ENCODE measurements at places on chromosomes 4 and X.

- DNase-seq, result no peak
These were observed 123.5 kb upstream of the FAT4 start for GRCh38 chr4:125191232-125191631.

DNA sequence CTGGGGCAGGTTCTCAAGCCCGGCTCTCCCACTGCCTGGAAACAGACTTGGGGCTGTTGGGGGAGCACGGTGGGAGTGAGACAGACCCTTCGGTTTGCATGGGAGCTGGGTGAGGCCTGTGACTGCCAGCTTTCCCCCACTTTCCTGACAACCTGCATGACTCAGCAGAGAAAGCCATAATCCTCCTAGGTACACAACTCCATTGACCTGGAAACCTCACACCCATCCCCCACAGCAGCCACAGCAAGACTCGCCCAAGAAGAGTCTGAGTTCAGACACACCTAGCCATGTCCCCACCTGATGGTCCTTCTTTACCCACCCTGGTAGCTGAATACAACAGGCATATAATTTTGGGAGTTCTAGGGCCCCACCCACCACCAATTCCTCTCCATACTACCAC is 57.6 kb upstream of the UBQLN2 start:
- DNase-seq, result no peak

DNA sequence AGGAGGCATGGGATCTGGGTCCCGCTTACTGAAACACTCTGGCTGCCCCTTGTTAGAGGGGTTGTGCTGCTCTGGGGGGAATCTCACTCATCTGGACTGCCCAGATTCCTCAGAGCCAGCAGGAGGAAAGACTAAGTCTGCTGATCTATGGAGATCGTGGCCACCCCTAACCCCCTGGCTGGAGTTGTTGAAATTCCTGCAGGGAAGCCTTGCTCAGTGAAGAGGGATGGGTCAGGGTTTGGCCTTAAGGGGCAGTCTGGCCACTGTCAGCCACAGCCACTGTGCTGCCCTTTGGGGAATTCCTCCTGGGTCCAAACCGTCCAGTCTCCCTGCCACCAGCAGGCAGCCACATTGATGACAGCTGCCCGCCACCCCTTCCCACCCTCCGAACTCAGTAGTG is 362.0 kb upstream of the AMOT start:
- DNase-seq, result no peak

DNA sequence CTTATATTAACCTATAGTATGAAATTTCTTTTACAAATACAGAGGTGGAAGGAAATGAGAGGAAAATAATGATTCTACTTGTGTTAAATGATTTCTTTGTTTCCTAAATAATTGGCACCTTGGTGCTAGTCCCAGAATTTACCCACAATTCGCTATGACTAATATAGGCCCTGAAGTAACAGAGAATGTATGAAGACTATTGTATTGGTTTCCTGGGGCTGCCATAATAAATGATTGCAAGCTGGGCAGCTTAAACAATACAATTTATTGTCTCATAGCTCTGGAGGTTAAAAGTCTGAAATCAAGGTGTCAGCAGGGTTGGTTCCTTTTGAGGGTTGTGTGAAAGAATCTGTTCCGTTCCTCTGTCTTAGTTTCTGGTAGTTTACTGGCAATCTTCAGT is 74.8 kb upstream of the GPRIN3 start:
- no peak for DNase-seq

GRCh38 chr4:41178372-41179370 is 35.7 kb downstream of the APBB2 start:
- no peak for DNase-seq

GRCh38 chrX:53000447-53001135 is 42.3 kb upstream of the FAM156A start:
- no peak for DNase-seq

DNA sequence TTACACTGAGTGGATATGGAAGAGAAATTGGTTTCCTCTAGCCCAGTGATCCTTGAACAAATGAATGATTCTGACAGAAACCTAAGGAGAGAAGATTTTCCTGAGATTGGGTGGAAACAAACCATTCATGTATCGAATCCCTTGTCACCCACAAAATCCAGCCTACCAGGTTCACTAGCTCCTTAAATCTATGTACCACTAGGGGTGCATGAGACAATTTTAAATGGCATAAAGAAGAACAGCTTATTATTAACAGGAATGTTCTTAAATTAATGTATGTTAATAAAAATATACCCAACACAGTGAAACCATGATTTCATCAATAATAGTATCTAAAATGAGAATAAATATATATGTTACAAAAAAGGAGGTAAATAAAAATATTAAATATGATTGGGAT is 118.4 kb upstream of the LNX1 start:
- no peak for DNase-seq

- DNase-seq, result no peak
These were observed 5.9 kb upstream of the NR3C2 start for GRCh38 chr4:148448141-148448540.
